ENCODE measurements at places on chromosomes 12 and 14. TPM values are rescaled to one million over a fixed set of nuclear protein-coding genes. Genes with fewer than 3 reads are reported as not detected.

- DNase-seq = no peak
Observed at GRCh38 chr12:121137512-121137911, 4.8 kb downstream of the P2RX7 start.

DNA sequence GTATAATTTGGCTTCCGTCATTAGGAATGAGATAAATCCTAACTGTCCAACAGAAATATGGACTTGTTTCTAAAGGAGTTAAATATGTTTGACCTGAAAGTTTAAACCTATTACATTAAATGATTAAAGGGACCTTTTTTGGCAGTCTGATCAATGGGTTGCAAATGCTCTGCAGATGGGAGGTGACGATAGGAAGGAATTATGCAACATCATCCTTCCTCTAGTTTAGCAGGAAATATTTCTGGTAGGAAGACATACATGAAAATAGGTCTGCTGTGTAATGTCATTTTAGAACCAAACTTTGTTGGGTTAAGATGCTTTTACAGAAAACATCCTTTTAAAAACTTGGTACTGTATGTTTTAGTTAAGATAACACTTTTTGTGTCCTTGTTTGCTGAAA, 2.6 kb downstream of the LRRC10 start:
- no peak for DNase-seq

- peak; percentile 44 for DNase-seq
Observed at GRCh38 chr12:2341871-2342270, 289.1 kb downstream of the CACNA1C start.

DNA sequence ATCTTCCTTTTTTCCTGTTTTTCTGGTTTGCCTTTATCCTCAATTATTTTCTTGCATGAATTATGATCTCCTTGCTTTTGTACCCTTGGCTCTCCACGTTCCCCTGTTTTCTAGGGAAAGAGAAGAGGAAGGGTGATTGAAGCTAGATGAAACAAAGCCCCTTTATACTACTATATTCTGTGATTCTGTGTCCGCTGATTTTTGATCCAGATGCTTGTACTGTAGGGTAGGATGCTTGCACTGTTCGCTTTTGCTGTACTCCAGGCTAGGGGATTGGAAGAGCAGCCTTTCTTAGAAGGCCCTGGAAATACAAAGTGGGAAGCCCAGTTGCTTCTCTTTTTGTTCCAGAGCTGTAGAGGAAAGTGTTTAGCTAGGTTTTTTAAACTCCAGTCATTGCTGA, 35.1 kb upstream of the KLHDC2 start:
- no peak for DNase-seq

GRCh38 chr12:84875241-84875640, 37.4 kb downstream of the SLC6A15 start:
- DNase-seq = no peak

Gene SLCO1C1
- not detected for total RNA-seq

DNA sequence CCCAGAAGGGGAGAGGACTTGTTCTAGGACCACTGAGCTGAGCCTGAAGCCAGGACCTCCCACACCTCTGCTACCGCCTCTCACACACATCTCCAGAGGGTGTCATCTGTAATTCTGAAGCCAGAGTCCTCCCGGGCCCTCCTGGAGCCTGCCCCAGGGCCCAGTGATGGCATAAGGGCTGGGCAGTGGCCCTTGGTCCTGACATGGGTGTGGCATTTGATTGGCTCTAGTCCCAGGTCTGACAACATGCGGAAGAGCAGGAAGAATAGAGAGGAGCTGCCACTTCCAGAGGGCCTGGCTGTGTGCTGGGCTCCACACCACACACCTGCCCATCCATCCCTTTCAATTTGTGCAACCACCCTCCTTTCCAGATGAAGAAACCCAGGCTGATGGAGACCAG, 144.3 kb upstream of the GSC start:
- no peak for DNase-seq

Gene TEX52
- not detected for total RNA-seq

Gene NXPH4
- 1.9 TPM for total RNA-seq

- DNase-seq = no peak
Observed at GRCh38 chr12:123743002-123743401, 19.1 kb upstream of the DNAH10 start.

GRCh38 chr14:77707355-77707723, 484 bp downstream of the ALKBH1 start:
- DNase-seq = peak; percentile 37
